ENCODE measurements at places on chromosomes 6 and 20.
A peak's percentile ranks its signal among the peaks of the same experiment; 100 is the strongest.

- DNase-seq, result peak; percentile 21
- H3K4me1 ChIP-seq, result no peaks in the 10 kb centered on the region
- no peaks in the 10 kb centered on the region for H3K36me3 ChIP-seq
- no peak overlapping the region for H3K27ac ChIP-seq
- no peak overlapping the region for H3K4me3 ChIP-seq
Observed at GRCh38 chr6:124780623-124781022, 181.6 kb upstream of the RNF217 start.

DNA sequence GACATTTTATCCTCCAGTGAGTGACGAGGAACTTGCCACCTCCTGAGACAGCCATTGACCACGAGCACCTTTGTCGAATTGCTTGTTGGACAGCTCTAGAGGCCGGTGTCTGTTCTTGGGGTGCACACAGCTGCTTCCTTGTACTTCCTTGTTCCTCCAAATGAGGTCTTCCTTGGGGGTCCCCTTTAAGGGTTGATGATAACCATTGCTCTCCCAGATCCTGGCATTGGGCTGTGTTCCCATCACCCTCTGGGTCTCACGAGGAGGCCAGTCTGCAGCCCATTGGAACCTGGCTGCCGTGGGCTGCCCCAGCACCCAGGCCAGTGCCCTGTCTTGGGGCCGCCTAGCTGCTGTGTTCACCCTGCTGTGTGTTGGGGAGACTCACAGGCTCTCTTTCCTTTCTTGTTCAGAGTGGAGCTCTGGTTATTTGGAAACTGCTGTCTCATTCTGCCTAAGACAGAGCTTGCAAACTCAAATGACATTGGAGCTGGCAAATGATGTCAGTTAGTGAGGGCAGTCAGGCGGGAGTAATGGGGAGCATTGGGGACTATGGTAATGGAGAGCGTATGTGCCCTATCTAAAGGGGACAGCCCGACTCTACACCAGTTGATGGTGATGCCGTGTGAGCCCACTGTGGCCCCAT is 25.7 kb downstream of the PPP1R16B start:
- DNase-seq, result no peak
- no peak overlapping the region for H3K27ac ChIP-seq
- H3K27me3 ChIP-seq, result no peaks in the 10 kb centered on the region
- H3K36me3 ChIP-seq, result no peaks in the 10 kb centered on the region
- H3K4me1 ChIP-seq, result no peaks in the 10 kb centered on the region
- H3K4me3 ChIP-seq, result no peak overlapping the region

DNA sequence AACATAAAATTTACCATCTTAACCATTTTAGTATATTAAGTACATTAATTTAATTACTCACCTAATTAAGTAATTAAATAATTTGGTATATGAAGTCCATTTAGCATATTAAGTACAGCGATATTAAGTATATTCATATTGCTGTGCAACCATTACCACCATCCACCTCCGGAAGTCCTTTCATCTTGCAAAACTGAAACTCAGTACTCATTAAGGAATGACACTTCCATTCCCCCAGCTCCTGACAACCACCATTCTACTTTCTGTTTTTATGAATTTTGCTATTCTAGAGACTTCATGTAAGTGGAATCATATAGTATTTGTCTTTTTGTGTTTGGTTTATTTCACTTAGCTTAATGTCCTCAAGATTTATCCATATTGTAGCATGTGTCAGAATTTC is 61.1 kb upstream of the GTSF1L start:
- no peak overlapping the region for H3K4me3 ChIP-seq
- no peak for DNase-seq
- H3K36me3 ChIP-seq, result no peaks in the 10 kb centered on the region
- no peaks in the 10 kb centered on the region for H3K27me3 ChIP-seq
- no peaks in the 10 kb centered on the region for H3K4me1 ChIP-seq
- no peak overlapping the region for H3K27ac ChIP-seq

DNA sequence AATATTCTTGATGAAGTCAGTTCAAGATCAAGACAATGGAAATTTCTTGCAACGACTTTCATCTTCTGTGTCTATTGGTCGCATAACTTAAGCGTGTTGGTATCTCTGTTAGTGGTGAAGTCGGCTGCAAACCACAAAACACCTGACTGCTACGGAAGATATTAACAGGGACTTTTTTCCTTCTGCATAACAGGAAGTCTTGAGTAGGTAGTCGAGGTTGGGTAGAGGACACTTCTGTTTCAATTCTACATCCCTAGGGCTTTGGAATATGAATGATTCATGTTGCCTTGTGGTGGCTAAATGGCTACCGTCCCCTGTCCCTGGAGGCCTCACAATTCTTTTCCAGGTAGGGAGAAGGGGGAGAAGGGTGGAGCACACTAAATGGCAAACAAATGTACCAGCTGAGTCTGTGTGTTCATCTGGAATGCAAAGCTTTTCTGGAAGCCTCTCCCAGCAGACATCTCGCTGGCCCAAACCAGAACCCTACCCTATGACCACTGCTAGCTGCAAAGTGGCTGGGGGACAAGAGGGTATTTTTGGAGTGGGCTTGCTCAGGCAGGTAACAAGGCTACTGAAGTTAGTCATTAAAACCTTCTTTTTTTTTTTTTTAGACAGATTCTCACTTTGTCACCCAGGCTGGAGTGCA is 34.6 kb upstream of the NKX2-2 start:
- no peaks in the 10 kb centered on the region for H3K4me1 ChIP-seq
- H3K36me3 ChIP-seq, result no peaks in the 10 kb centered on the region
- no peak for DNase-seq
- H3K27ac ChIP-seq, result no peak overlapping the region
- H3K27me3 ChIP-seq, result no peaks in the 10 kb centered on the region

DNA sequence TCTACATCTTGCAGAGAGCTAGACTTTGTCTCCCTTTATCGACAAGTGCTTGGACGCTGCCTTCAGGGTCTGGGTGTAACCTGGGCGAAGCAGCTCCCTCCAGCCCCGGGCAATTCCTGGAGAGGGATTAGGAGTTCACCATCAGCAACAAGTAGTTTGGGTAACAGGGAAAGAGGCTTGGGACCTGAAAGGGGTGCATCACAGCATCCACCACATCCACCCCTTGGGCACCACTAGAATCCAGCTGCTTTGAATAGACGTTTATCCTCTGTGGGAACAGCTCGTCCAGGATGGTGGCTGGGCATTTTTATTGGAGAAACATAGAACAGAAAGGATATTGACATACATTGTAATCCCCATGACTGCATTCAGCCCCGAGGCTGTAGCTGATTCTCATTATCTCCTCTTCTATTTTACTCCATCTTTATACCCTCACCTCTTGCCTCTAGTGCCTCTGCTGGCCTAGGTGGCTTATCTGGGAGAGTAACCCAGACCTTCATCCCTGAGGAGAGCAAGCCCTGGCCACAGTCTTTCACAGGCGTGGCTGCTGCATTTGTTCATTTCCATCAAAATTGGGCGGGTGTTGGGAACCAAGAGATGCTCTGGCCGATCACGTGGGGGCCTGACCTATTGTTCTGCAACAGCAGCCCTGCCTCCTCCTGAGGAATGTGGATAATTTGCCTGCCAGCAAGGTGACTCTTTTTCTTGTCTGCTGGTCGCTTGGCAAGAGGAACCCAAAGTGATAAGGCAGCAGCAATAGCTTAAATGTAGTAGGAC is 109.2 kb upstream of the RALGAPA2 start:
- H3K36me3 ChIP-seq, result no peaks in the 10 kb centered on the region
- no peak for DNase-seq
- no peaks in the 10 kb centered on the region for H3K27me3 ChIP-seq
- no peaks in the 10 kb centered on the region for H3K4me1 ChIP-seq
- no peak overlapping the region for H3K27ac ChIP-seq

GRCh38 chr20:46801003-46801702 is 91.7 kb downstream of the SLC2A10 start:
- no peaks in the 10 kb centered on the region for H3K36me3 ChIP-seq
- H3K27ac ChIP-seq, result no peak overlapping the region
- H3K27me3 ChIP-seq, result no peaks in the 10 kb centered on the region
- DNase-seq, result no peak

- no peak for DNase-seq
- peaks cover 4% of the 10 kb centered on the region for H3K27me3 ChIP-seq
- peaks cover 6% of the 10 kb centered on the region for H3K4me1 ChIP-seq
- no peaks in the 10 kb centered on the region for H3K36me3 ChIP-seq
Observed at GRCh38 chr6:169254456-169255316, 1.0 kb upstream of the THBS2 start.

GRCh38 chr6:27149150-27149549 is 98.4 kb upstream of the PRSS16 start:
- no peak overlapping the region for H3K4me3 ChIP-seq
- no peak for DNase-seq
- H3K4me1 ChIP-seq, result no peaks in the 10 kb centered on the region
- no peaks in the 10 kb centered on the region for H3K27me3 ChIP-seq
- H3K36me3 ChIP-seq, result no peaks in the 10 kb centered on the region

DNA sequence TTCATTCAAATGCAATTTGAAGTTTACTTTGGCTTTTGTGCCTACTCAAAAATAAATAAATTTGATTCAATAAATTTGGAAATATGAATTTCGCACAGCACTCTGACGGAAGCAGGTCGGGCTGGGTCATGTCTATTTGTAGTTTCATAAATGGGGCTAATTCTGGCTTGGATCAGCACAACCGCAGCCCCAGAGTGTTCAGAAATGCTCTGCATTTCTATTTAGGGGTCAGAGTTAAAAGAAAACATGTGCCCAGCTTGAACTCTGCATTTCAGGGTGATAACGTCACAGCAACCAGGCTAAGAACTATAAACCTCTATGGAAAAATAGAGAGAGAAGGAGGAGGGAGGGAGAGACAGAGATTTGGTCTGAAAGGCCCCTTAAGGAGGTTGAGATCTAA is 480.9 kb upstream of the NOX3 start:
- H3K27me3 ChIP-seq, result no peaks in the 10 kb centered on the region
- no peak overlapping the region for H3K4me3 ChIP-seq
- no peak for DNase-seq
- H3K4me1 ChIP-seq, result no peaks in the 10 kb centered on the region

- peak; percentile 39 for DNase-seq
- H3K27me3 ChIP-seq, result no peaks in the 10 kb centered on the region
- no peak overlapping the region for H3K4me3 ChIP-seq
- peaks cover 2% of the 10 kb centered on the region for H3K36me3 ChIP-seq
- no peak overlapping the region for H3K27ac ChIP-seq
Observed at GRCh38 chr6:47592131-47592840, 106.1 kb upstream of the ADGRF4 start.

- H3K4me3 ChIP-seq, result no peak overlapping the region
- no peaks in the 10 kb centered on the region for H3K36me3 ChIP-seq
- peaks cover 2% of the 10 kb centered on the region for H3K27me3 ChIP-seq
Observed at GRCh38 chr20:31913431-31914157, 38.3 kb downstream of the PDRG1 start.
